Natural killer cell (primary cell): ENCODE measurements at places on chromosomes 1 and 21.

DNA sequence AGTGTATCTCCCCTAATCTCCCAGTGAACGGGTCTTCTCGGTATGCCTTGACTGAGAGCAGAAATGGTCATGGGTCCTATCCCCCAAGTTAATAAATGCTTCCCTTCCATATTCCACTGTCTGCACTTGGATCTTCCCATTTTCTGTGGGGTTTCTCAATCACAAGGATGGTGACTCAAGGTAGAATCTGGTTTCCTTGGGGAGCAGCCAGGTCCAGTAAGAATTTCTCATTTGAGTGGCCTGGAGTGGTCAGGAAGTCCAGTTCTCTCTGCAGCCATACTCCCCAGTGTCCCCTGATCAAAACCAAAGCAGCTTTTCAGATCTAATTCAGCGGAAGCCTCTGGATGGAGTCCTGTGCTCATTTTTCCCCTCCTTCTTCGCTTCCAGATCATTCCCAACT, 14.8 kb upstream of the SLC27A3 start:
- no peak for DNase-seq

DNA sequence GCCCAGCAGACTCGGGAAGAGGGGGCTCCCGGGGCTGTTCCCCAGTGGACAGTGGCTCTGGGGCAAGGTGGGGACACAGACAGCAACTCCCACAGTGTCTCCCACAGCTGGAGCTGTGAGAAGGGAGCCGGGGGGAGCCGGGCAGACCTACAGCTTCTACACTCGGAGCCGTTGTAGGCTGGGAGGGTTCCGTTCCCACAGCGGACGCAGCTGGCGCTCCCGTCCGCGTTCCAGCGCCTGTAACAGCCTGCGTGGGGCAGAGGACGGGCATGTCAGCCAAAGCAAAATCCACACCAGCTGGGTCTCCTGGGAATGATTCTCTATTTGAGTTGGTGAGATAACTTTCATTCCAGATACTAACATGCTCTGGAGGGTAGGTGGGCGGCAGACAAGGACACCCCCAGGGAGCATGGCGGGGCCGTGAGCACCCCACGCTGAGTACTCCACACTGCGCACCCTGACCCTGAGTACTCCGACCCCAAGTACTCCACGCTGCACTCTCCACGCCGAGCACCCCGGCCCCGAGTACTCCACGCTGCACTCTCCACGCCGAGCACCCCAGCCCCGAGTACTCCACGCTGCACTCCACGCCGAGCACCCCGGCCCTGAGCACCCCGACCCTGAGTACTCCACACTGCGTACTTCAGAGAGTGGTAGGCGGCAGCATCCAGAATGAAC, 13.4 kb upstream of the RNF223 start:
- no peak for DNase-seq

DNA sequence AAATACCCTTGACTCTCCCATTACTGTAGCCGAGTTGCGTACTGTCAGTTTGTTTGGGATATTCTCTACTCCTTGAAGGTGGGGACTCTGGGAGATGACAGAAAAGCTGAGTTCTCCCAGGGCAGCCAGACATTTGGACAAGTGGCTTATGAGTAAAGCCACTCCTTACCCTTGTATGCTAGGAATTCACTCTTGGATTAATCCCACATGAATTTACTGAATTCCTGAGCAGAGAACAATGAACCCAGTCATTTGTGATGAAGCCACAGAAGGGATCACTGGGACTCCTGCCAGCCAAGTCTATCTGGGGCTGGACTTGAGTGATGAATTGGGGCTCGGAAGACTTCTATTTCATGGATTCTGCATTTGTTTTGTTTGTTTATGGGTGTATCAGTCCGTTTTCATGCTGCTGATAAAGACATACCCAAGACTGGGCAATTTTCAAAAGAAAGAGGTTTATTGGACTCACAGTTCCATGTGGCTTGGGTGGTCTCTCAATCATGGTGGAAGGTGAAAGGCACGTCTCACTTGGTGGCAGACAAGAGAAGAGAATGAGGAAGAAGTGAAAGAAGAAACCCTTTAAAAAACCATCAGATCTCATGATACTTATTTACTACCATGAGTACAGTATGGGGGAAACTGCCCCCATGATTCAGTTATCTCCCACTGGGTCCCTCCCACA, 25.1 kb downstream of the C1orf116 start:
- no peak for DNase-seq

GRCh38 chr1:6263716-6264115, 2.8 kb upstream of the GPR153 start:
- DNase-seq, result no peak

DNA sequence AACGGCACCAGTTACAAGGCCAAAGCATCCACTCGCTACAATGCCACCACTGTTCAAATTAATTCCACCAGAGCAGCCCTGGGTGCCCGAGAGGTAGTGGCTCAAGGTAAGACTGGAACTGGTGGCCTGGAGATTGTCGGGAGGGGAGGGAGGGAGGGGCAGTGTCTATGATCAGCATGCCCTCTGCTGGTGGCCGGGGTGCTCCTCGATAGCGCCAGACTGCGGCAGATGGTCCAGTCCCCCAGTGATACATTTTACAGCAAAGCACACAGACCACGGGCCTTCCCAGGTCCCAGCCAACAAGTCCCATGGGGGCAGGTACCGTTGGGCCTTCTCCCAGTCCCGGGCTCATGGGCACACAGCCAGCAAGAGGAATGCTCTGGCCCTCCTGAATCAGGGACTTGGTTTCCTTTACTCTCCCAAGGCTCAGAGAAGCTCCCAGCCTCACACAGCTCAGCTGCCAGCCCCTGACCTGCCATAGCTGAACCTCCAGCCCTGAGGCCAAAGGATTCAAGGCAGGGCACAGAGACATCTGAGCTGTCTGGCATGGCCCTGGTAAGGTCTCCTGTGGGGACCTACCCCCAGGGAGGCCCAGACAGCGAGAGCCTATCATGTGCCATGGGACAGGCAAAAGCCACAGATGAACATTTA, 15.3 kb downstream of the ACOT7 start:
- no peak for DNase-seq

DNA sequence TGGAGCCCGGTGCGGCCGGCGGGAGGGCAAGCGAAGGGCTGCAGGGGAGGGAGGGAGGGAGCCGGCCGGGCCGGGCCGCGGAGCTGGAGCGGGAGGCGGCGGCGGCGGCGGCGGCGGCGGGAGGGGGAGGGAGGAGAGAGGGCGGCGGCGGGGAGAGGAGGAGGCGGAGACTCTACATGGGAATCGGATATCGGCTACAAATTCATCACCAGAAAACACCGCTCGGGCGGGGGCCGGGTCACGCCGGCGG, at the start of gene AKT3:
AKT3 (minus strand) TSS at position 42 of the 250 bp plus-strand sequence. CDS start 7,073 bp downstream, outside the sequence.
- DNase-seq, result no peak

- DNase-seq, result no peak
These were observed 154.8 kb downstream of the BACH1 start for GRCh38 chr21:29453511-29453910.

DNA sequence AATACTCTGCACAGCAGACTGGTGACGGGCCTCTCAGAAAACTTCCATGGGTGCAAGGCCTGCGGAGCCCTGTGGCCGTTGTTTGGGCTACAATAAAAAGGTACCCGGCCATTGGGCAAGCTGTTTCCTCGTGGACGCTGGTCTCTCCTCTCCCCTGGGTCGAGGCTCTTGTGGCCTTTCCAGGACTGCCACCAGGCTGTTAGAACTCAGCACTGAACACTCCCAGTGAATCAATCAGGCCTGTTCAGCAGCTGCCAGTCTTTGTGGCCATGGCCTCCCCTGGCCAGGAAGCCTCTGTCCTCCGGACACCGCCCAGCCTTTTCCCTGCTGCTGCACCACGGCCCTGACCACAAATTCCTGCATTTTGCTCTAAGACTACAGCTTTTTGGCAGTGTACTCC, 33.0 kb upstream of the ACTRT2 start:
- DNase-seq, result no peak

- DNase-seq, result no peak
These were observed 4.4 kb downstream of the DNAJC16 start for GRCh38 chr1:15531003-15531402.

- no peak for DNase-seq
These were observed 284.1 kb downstream of the BRINP3 start for GRCh38 chr1:190193508-190194115.

- DNase-seq, result no peak
These were observed 67.2 kb downstream of the CD46 start for GRCh38 chr1:207818971-207819451.

DNA sequence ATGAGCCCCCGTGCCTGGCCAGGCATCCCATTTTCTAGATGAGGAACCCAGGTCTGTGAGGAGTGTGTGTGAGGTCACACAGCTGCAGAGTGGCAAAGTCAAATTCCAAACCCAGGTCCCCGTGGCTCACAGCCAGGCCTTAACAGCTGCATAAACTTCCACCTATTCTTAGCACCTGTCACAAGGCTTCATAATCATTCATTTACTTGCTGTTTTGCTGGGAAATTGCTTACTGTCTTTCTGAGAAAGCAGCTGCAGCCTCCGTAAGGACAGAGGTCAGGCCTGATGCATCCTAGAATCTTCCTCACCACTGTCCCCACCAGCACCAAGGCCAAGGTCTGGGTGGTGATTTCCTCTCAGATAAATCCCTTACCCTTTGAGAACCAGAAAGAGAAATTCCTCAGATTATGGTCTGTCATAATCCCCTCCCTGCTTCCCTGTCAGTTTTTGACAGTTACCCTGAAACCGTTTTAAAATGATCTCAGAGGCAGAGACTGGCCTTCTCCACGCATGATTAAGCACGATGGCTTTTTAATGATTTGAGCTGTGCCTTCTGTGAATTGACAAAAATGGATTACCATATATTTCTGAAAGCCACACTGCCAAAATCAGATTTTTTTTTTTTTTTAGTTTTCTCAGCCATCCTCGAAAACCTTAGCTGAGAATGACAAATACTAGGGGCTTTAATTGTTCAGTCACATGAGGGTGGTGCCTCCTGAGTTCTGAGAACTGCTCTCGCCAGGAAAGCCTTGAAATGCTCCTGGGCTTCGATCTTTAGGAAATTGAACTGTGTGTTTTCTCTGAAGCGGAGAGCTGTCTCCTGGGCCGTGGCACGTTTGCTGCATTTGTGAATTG, 70.0 kb upstream of the SELENON start:
- DNase-seq, result no peak

- DNase-seq, result no peak
These were observed 4.4 kb downstream of the AVPR1B start for GRCh38 chr1:206112600-206113301.

- DNase-seq, result no peak
These were observed 159.5 kb downstream of the ETS2 start for GRCh38 chr21:38965241-38965640.

- no peak for DNase-seq
These were observed 51.1 kb downstream of the KCNJ6 start for GRCh38 chr21:37865156-37865555.

DNA sequence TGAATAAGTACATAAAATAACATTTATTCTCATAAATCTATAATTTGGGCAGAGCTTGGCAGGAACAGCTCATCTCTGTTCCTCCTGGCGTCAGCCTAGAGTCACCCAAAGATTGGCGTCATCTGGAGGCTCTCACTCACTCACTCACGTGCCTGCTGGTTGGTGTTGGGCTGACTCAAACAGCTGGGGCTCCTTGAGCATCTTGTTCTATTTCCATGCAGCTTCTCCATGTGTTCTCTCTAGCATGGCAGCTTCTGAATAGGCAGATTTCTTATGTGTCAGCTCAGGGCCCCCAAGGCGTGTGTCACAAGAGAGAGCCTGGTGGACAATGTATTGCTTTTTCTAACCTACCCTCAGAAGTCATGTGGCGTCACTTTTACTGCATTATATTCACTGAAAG, 70.6 kb upstream of the RAB3GAP2 start:
- no peak for DNase-seq

DNA sequence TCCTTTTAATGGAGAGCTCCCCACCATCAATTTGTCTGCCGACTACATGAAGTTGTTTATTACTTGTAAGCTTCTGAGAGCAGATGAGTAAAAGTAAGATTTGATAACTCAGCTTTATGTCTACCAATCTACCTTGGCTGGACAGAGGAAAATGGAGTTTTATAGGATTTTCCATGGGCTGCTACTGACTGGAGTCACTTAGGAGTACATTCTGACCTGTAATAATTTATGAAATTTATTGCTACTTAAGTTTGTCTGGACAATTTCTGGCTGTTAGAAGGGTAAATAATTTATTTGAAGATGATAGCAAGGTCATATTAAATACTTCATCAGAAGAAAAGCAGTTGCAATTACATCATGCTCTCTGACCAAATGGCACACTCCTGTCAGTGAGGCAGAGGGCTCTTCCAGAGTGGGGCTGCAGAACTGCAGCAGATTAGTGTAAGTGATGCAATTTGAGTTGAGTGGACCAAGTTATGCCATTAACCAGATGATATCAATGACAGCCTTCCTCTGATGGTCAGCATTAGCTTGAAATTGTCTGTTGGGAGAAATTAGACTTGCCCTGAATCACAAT, 736.7 kb upstream of the PTBP2 start:
- no peak for DNase-seq

GRCh38 chr1:58908561-58909560, 125.0 kb upstream of the JUN start:
- no peak for DNase-seq

DNA sequence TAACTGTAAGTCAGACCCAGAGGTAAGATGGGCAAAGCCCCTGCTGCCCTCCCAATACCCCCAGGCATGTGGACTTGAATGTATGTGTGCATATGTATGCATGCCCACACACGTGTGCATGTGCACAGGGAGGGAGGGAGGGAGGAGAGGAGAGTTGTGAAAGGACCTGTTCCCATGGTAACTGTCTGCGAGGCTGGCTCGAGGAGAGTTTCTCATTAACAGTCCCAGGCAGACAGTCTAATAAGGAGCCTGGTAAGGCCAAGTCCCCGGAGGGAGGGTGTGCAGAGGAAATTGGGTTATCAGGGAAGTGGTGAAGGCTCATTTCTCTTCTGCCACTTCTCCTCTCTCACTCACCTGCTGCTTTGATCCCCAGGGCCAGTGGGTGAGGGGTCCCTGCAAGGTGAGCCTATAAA, 74.9 kb downstream of the NFASC start:
- no peak for DNase-seq

DNA sequence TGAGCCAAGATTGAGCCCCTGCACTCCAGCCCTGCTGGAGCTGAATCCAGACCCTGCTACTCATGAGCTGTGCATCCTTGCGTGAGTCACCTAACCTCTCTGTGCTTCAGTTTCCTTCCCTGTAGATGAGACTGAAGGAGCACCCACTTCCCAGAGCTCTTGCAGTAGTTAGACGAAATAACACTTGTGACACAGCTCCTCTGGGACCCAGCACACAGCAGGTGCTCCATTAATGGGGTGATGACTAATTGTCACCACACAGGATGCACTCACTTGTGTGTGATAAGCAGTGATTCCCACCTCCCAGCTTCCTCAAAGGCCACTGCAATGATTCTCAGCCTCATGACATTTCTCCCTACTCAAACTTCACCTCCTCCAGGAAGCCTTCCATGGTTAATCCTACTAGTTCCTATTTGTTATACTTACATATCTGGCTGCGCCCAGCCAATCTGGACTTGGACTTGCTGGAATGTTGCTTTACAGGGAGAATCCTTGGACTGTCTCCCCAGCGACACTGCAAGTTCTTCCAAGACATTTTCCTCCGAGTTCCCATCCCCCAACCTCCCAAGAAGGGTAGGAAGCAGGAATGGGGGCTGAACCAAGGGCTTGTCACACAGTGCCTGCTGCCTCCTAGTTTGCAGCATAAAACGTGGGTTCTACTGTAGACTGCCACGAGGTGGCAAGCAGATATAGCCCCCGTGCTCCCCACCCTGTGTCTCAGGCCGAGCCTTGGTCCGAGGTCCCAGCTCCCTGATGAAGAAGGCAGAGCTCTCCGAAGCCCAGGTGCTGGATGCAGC, 17.2 kb downstream of the DRAXIN start:
- DNase-seq, result no peak
